ENCODE measurements at places on chromosomes 12 and 14.

- no peak for DNase-seq
Measured at GRCh38 chr14:51208982-51209381, 31.1 kb upstream of the TMX1 start.

DNA sequence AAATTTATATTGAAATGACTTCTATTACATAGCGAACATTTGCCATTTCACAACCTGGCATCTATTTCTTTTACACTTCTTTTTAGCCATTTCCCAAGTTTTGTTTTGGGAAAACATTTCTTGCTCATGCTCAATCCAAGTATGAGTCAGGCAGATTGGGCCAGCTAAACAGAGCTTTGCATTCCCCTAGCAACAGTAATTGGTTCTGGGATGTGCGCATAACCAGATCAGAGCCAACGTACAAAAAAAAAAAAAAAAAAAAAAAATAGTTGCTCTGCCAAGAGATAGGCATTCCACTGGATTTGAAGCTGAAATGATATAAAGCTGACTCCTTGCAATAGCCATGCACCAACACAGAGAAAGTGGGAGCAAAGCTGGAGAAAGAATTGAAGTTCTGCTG, 37.5 kb downstream of the PLCZ1 start:
- no peak for DNase-seq

DNA sequence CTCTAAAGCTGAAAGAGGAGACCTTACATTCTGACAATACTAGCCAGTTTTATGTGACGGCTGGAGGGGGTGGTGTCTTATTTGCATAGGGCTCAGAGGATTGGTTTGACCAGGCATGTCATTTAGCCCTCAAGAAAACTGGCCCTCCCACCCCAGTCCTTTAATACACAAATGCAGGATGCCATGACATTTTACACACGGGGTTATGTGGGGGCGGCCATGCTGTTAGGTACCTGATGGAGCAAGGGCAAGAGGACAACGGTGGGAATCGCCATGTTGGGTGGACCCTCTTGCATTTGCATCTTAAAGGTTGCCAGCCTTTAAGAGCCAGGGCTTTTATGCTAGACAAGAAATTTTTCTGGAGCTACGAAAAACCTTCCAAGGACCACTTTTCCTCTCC, 23.3 kb downstream of the MDM2 start:
- DNase-seq: no peak

GRCh38 chr12:111488271-111488670, 82.5 kb downstream of the SH2B3 start:
- no peak for DNase-seq

DNA sequence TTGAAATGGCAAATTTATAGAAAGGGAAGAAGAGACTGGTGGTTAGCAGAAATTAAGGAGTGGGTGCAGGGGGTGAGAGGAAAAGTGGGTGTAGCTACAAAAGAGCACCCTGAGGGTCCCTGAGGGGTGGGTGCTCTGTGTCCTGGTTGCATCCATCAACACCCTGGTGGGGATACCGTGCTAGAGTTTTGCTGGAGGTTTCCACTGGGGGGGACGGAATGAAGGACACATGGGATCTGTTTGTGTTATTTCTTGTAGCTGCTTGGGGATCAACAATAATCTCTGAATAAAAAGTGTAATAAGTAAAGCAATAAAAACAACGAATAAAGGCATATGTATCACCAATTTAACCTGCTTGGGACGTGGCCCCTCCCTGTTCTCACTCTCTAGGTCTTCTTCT, 175.3 kb downstream of the KIF26A start:
- DNase-seq: no peak

- DNase-seq: no peak
Measured at GRCh38 chr14:58665773-58666500, 28.2 kb downstream of the DACT1 start.

DNA sequence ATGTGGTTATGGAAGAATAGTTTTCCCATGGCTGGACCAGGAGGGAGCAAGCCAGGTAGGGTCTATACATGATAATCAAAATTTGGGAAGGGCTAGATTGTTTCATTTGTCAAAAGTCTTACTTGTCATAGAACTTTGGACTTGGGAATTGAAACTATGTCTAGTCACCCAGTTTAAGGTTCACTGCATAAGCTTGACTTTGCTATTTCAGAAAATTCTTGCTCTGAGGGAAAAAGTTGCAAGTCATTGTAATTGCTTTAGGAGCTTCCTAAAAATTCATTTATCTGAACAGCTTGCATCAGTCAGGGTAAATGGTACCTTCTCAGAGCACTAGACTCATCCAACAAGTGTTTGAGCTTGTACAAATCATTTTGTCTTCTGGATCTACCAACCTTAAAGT, 1194.7 kb downstream of the GALC start:
- DNase-seq: no peak

DNA sequence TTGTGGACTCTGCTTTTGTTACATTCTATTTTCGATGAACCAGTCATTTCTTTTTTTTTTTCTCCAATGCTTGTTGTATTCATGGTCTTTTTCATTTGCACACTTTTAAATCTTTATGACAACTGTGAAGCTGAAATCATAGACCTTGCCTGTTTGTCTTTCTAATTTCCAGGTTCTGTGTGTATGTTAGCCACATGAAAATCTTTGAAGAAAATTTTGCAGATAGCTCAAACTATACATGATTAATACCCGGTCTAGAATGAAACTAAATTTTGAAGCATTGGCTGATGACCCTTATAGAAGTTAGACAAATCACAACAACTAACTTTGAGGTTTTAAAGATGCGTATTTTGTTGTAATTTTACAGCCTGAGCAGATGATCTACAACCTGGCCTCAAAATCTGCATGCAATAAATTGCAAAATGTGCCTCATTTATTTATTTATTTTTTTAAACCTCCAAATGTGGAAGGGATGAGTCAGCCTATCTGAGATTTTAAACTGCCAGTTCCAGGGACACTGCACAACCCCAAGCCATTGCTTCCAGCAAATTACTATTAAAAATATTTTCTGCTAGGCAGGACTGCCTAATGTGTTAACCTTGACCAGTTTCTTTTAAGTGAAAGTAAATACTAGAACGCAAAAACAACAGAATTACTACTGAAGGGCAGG, 96.3 kb upstream of the NAV3 start:
- DNase-seq: no peak

- DNase-seq: no peak
Measured at GRCh38 chr14:68518166-68518565, 274.7 kb downstream of the ZFP36L1 start.

DNA sequence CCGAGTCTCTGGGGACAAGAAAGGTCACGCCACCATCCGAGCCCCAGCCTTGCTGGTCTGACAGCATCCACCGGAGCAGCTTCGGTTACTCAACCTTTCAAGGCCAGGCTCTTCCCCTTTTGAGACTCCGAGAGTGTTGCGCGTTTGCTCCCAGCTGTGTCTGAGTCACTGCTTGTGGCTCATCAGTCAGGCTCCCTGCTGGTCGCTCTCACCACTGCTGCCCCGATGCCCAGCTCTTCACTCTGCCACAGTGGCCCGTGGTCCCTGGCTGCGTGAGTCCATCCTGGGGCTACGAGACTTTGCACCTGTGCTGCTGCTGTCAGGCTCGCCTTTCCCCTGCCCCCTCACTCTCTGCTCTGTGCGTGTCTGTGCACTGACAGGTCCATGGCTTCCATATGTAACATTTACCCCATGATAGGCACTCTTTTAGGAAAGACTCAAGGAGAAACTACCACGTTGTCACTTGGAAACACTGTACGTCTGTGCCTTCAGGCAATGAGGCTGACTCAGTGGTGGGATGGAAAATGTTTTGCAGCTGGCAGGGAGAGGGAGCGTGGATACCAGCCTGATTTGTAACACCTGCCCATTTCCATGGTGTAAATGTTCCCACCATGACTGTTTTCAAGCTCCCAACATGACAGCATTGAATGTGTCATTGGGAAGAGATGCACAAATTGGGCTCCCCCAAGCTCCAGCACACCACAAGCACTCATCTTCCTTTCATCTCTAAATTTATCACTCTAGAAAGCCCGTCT, 350.7 kb downstream of the TMEM132D start:
- DNase-seq: no peak

GRCh38 chr14:59183150-59183549, 5.3 kb upstream of the DAAM1 start:
- DNase-seq: no peak

- no peak for DNase-seq
Measured at GRCh38 chr14:51593397-51593796, 58.3 kb upstream of the FRMD6 start.

- no peak for DNase-seq
Measured at GRCh38 chr12:40192704-40193255, 32.0 kb upstream of the LRRK2 start.

DNA sequence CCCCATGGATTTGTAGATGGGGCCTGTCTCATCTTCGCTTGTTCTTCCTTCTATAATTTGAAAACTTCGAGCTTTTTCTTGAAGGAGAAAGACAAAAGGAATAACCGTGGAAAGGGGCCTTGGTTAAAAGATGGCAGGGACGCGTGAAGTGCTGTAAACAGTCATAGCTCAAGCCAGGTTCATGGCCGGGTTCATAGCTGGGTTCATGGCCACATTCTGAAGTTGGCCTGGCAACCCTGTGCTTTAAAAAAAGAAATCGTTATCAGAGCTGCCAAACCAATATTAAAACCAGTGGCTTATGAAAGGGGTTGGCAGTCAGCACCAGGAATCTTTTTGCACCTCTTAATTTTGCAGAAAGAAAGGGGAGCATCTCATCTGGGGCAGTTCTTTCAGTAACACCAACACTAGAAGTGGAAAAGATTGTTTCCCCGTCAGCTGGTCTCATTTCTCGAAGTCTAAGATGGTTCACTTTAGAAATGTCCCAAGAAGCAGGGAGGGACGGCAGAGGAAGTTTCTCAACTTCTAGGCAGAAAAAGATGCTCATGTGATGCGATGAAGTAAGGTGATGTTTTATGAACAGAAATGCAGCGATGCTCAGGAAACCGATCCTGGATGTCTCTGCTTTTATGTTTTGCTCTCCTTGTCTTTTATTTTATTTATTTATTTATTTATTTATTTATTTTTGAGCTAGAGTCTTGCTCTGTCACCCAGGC, 193.1 kb upstream of the TBX3 start:
- DNase-seq: no peak

DNA sequence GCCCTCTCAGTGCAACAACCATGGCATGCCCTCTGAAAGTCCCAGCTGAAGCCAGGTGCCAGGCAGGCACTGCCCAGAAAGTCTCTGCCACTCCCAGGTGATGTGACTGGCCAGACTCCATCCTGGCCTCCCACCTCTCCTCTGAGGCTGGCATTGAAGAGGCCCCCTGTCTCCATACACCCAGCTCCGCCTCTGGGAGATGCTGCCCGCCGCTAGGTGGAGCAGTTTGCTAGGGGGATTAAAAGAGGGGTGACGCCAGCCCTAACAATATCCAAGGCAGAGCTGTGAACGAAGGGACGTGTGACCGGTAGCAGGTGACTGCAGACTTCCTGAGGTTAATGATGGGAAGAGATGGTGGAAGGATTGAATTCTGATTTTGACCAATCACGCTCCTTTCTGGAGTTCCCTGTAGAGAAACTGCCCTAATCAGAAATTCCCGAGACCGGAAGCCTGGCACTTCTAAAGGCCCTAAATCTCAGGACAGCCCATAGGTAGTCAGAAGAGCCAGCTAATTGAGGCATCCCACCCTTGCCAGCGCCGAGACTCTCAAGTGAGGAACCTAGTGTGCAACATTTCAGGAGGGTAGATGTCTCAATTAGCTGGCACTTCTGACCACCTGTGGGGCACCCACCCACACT, 8.3 kb upstream of the PLEK2 start:
- peak; percentile 61 for DNase-seq

- DNase-seq: no peak
Measured at GRCh38 chr12:92022093-92022492, 123.6 kb downstream of the BTG1 start.

GRCh38 chr14:85175556-85175955, 354.4 kb upstream of the FLRT2 start:
- DNase-seq: no peak

DNA sequence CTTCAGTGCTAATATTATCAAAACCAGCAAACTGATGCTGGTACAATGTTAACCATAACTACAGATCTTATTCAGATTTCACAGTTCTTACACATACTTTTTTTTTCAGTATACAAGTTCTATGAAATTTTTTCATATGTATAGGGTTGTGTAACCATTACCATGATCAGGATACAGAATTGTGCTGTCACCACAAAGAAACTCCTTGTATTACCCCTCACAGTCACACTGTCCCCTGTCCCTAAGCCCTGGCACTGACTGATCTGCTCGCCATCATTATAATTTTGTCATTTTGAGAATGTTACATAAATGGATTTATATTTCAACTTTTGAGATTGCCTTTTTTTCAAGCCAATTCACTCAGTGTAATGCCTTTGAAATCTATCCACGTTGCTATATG, 21.3 kb upstream of the NFKBIA start:
- DNase-seq: no peak

DNA sequence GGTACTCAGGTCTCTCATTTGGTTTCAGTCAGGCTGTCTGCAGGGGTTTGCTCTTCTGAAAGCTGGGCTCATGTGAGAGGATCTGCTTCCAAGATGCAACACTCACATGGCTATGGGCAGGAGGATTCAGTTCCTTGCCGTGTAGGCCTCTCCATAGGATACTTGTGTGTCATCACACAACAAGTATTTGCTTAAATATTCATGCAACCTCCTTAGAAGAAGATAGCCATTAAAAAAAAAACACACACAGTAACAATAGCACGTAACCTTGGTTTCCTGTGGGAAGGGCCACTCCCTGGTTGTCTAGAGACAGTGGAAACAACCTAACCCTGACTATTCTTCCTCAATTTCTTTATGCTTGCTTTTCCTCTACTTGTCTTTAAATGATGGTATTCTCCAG, 31.8 kb upstream of the CLEC4E start:
- DNase-seq: no peak

GRCh38 chr14:89298056-89298834, 118.8 kb downstream of the FOXN3 start:
- DNase-seq: no peak
